Tongue (tissue), 3 donors: ENCODE measurements at places on chromosomes 11 and 22. TPM values are rescaled to one million over a fixed set of nuclear protein-coding genes. Genes with fewer than 3 reads are reported as not detected.
A peak's percentile ranks its signal among the peaks of the same experiment; 100 is the strongest.

DNA sequence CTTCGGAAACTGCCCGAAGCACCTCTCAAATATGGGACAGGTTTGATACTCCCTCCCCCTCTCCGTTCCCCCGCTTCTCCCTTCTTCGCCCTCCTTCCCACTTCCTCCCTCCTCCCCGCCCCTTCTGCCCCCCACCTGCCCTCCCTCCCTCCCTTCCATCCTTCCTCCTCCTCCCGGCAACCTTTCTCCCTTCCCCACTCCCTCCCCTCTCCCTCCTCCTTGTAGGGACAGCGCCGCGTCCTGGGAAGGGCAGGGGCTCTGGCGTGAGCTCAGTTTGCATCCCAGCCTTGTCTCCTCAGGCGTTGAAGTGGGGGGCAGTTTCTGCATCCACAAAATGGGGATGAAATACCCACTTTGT is 6.1 kb upstream of the NFAM1 start:
- DNase-seq: no peak

The ACP2 gene
- total RNA-seq: 36.9 TPM

DNA sequence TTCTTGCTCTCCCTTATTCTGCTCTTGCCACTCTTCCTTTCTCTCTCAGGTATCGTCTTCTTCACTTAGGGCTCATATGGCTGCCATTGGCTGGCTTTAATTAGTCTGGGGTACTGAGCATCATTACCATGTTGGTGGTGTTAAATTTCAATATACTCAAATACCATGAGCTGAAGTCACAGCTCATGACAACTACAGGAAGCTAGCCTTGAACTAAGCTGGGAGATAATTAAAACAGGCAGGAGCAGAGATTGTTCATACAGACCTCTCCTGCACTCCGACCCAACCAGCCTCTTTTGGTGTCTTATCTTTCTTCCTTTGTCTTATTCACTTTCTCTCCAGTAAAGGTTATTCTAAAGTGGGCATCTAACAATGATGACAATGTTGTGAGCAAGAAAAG is 130.9 kb upstream of the BLID start:
- DNase-seq: peak; percentile 33

DNA sequence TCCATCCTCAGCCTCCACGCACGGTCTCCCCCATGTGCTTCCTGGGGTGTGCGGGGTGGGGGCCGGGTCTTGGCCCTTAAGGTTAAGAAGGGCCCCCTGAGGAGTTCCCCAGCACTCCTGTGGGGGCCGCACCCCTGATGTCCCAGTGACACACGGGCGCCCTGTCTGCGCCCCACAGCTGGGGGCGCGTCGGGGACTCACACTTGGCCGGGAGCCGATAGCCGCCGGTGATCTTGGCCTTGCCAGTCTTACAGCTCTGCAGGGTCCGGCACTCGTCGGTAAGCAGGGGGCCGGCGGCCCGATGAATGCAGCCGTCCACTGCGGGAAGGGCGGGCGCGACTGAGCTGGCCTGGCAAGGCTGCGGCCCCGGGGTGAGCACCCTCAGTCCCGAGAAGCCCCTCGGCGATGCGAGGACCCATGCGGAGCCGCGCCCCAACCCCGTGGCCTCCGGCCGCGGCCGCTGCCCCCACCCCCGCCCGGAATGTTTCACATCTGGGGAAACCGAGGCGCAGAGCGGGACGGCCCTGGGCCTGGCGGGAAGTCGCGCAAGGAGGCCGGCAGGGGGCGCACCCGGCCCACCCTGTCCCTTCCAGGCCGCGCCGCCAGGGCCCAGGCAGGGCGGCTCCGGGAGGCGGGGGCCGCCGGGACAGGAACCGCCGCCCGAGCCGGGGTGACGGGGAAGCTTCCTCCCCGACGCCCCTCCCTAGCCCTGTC is 13.9 kb downstream of the OTUB1 start:
- DNase-seq: peak; percentile 89

- no peak for DNase-seq
Observed at GRCh38 chr11:45265969-45266675, 20.0 kb downstream of the SYT13 start.

DNA sequence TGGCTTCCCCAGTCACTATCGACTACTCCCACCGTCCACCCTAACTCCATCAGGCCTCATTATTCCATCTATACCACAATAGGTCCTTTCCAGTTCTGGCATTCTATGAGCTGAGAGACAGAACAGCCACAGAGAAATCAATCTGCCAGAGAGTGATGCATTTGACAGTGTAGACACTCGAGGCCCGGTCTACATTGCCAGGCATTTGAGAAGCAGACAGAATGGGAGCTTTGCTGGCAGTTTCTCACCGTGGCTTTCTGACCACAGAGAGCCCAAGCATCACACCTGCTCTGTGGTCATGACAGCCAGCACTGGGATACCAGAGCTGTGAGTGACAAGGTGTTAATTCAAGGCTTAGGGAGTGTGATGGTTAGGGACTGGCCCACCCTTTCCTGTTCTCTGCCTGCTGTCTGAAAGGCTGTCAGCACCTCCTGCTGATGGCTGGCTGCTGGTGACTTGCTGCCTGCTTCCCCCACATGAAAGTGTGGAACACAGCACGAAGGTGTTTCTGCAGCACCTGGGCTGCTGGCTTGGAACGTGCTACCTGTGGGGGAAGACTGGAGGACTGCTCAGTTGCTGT is 137.8 kb downstream of the KIRREL3 start:
- DNase-seq: no peak

- DNase-seq: no peak
Observed at GRCh38 chr11:91955206-91955605, 269.4 kb upstream of the FAT3 start.

- no peak for DNase-seq
Observed at GRCh38 chr11:86743223-86744118, 56.9 kb upstream of the PRSS23 start.

GRCh38 chr11:129967996-129968395 is 34.6 kb downstream of the PRDM10 start:
- DNase-seq: no peak
